Stimulated activated CD4-positive, alpha-beta T cell treated with anti-CD3 and anti-CD28 coated beads, Interleukin-12 subunit alpha, Interleukin-12 subunit beta, amount 100 ng/mL, for 24 hours (primary cell): ENCODE measurements at places on chromosomes 7 and 10.

DNA sequence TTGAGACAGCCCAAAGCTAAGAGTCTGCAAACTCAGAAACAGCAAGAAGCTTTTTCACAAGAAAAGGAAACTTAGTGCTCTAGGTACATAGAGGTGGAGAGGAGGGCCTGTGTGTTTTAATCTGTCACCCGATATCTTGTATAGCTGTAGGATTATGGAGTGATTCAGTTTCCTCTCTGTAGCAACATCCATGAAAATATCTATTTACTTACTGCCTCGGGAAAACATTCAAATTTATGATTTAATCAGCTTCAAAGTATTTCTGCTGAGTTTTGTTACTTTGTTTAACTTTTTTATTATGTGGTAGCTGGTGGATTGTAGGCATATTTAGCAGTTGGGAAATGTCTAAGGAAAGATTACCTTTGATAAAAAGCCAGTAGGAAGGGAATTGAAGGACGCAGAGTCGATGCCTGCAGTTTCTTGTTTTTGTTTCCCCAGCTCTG lies 292.0 kb downstream of the CCDC3 start:
- DNase-seq: no peak

DNA sequence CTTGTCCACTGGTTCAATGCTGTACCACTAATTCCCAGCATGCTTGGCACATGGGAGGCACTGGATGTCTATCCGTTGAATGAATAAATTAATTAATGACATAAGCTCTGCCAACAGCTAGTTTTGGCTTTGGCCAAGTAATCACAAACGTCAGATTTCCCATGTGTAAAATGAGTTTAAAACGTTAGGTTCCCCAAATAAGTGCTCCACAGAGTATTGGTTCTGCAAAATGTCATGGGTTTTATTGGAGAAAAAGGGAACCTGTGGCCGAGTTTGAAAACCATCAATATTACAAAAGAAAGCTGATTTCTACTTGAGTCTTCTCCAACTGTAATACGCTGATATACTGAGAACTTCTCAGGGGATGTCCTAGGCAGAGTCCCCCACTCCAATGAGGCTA lies 23.2 kb downstream of the ELMO1 start:
- no peak for DNase-seq

GRCh38 chr7:37683246-37684120 lies at the start of gene GPR141:
TSS of gene GPR141 (plus strand) at chr7:37683766. CDS start at chr7:37740394, 56,628 bp downstream.
- no peak for DNase-seq

GRCh38 chr10:108014902-108015177 lies 850.3 kb upstream of the SORCS1 start:
- DNase-seq: no peak

DNA sequence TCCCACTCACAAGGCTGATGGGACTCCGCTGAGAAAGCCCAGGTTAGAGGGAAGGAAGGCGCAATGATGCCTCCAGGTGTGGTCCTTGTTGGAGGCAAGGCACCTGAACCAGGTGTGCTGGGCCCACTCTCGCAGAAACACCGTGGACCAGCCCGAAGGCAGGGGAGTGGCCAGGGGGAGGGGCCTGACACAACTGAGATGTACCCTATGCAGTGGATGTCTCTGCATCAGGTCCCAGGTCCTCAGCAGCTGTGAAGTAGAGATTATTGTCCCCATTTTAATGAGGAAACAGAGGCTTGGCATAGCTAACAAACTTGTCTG lies 32.0 kb downstream of the GBX1 start:
- no peak for DNase-seq

- DNase-seq: no peak
Observed at GRCh38 chr10:66822801-66823200, 103.0 kb upstream of the LRRTM3 start.

DNA sequence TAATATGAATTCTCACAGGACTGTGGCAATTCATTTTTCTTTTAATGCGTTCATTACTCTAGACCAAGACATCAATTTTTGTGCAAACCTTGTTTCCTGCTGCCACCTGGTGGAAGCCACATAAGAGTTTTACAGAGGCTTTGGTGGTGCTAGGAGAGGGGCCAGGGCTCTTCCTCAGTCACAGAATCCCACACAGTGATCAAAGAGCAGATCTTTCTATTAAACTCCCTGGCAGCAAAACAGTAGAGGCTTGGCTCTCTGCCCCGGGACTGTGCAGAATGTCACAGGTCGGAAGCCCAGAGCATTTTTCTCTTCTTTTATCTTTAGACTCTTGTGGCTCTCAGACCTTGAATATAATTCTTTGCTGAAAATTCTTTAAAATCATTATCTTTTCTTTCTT lies 506.4 kb upstream of the C7orf33 start:
- DNase-seq: no peak

DNA sequence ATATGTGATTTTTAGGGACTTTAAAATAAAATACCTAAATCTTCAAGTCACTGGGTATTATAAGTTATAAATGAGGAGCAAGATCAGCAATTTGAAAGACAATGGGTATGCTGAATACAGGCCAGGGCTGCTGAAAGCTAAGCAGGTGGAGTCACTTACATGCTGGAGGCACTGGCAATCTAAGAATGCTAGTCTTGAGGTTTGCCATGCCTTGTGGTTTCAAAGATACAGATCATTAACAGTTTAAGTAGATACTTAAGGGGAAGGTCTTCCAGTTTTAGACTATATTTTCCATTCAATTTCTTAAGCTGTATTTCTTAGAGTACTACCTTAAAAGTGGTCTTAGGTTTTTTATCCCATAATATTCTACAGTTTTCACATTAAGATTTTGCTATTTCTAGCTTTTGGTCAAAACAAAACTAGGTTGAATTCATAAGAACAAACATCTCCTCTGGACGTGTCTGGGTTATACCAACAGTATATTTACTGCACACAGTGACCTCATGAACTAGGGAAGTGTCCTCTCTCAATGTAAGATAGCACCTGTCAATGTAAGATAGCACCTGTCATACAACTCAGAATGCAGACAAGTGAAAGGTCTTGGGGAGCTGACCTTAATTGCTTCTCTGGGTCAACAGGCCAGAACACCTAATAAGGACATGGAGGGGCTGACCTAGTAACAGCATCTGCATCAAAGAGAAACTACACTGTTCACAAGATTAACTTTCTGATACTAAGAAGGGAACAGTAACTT lies 2.0 kb downstream of the SRI start:
- DNase-seq: no peak

GRCh38 chr10:60663850-60664249 lies 114.4 kb upstream of the CDK1 start:
- DNase-seq: no peak

DNA sequence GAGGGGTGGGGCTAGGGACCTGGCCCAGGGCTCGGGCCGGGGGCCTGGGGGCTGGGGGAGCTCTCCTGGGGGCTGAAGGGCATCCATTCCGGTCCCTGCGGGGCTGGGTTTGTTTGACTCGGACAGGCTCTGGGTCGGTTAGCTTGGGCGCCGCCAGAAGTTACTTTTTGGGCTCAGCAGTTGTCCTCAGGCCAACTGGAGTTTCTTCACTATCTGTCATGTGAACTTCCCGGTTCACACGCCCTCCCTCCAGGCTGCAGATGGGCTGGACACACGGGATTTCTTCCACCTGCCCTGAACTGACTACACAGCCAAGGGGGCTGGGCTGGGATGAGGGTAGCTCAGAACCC lies 3.8 kb downstream of the SLC4A2 start:
- no peak for DNase-seq

- no peak for DNase-seq
Observed at GRCh38 chr7:17299483-17299991, 1.1 kb downstream of the AHR start.

DNA sequence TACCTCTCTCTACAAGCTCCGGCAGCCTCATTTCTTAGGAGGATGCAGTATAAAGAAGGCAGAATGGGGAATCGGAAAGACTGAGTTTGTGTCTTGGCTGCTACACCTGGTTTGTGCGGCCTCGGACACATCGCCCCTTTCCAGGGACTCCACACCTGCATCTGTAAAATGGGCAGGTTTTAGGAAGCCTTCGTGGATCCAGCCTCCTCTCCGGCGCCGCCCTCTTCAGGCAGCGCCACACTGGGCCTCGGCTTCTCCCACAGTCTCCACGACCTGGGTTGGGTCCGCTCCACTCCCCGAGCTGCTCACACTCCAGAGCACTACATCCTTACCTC lies 341 bp downstream of the GOT1 start:
- no peak for DNase-seq

DNA sequence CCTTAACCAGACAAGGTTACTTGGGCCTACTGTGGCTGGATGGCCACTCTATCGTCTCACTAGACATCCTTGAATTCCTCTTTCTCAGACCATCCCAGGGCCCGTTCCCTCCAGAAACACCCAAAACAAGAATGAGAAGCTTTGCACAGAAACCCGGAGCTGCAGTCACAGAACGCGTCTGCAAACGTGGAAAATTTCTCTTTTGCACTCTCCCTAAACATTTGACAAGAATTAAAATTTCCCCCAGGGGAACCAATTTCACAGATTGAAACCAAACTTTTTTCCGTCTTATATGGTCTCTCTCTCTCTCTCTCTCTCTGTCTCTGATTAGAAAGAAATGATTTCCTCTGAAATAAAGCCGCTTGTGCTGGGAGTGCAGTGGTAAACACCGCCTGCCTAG lies 120.7 kb downstream of the MKX start:
- DNase-seq: no peak
